ENCODE measurements at places on chromosomes 4 and X.

GRCh38 chr4:138242076-138242833 is at the start of gene SLC7A11:
TSS of gene SLC7A11 (minus strand) at chr4:138242349. CDS start at chr4:138242069, 280 bp downstream.
- peak; percentile 99 for DNase-seq

- no peak for DNase-seq
These were observed 4.5 kb downstream of the CRMP1 start for GRCh38 chr4:5888222-5889001.

DNA sequence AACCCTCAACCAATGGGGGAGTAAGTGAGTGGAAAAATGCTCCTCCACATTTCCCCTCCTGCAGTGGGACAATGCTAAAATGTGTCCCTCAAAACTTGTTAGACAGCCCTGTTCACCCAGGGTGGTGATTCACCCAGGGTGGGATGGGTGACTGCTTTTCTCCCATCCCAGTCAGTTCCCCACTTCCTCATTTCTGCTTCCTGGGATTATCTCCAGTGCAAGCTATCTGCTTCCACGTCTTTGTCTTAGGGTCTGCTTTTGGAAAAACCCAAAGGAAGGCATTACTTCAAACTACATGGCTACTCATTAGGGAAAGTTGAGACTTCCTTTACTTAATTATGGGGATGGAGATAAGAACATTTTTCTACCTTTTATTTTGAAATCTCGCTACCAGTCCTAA is 45.5 kb downstream of the ETNPPL start:
- DNase-seq, result no peak

DNA sequence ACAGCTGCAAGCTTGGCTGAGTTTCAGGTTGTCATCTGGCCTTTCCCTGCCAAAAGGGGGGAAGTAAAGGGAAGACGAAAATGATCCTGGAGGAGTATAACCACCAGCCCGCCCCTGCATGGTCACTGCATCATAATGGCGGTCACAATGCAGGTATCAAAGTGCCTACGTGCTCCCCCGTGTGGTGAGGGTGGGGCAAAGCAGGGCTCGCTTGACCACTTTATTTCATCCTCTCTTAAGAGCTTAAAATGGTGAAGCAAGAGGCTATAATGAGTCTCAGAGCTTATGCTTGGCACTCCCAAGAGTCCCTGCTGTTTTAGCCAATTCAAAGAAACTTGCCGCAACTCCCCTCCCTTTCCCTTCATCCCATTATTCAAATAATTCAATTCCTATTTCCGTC is 105.6 kb downstream of the APOOL start:
- no peak for DNase-seq

- no peak for DNase-seq
These were observed 36.5 kb downstream of the SUPT20HL1 start for GRCh38 chrX:24396931-24397279.

DNA sequence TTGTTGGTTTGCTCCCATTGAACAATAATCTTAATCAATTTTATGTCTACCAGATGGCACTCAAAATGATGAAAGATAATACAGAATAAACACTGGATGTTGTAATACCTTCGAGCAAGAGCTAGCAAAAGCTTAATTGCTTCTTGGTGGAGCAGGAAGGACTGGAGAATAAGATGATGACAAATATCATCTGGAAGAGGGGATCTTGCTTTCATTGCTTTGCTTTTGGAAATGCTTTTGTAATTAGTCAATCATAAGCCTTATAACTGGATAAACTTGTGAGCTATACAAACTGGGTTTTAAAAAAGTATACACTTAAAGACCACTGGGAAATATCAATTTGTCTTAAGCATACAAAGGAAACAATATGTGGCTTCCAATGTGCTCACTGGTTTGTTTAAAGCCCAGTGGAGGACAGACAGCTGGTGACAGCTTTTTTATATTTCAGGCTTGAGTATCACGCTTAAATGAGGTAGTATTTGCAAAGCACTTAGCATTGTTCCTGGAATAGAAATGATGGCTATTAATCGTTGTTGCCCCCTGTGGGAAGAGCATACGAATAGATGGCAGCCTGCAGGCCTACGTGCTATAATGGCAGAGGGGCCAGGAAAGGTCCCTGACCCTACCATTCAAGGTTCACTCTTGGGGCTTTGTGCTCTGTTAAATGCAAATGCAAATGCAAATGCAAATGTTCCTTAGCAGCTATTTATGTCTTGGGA is 61.2 kb downstream of the TMEM150C start:
- peak; percentile 62 for DNase-seq

GRCh38 chr4:160352637-160353036 is 1249.8 kb downstream of the RAPGEF2 start:
- DNase-seq, result no peak

DNA sequence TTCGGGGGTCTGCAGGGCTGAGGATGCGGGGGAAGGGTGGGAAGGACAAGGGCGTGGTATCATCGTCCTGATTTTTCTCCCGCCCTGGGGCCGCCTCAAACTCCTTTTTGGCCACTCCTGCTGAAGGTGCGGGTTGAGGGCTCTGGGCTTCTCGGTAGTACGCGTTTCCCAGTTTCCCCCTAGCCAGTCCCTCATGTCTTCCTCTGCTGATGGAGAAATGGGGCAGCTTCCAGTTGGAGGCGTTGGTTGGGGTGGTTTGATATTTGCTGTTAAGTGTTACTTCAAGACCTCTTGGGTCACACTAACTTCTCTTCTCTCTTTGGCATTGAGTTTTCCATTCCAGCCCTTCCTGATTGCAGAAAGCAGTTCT is 482 bp downstream of the GSTCD start:
- DNase-seq, result peak; percentile 15

GRCh38 chr4:176569301-176569700 is 223.4 kb downstream of the VEGFC start:
- DNase-seq, result no peak

GRCh38 chr4:100147198-100147597 is 43.1 kb downstream of the DDIT4L start:
- DNase-seq, result no peak

DNA sequence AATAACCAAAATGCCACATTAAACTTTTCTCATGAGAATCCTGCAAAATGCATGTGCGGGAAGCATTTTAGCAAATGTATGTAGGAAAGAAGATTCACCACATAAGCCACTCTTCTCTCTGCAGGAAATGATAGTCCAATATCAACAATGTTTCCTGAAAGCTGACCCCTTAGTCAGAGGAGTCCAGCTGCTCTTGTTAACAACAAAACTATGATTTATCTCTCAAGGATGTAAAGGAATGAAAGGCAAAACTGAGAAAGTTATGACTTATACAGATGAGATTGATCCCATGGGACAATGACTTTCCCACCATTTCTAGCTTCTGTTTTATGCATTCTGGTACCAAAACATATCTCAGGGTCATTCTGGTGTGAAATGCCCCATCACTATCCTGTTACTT is 125.0 kb upstream of the EDNRA start:
- peak; percentile 97 for DNase-seq
